LNCaP clone FGC (cell line): ENCODE measurements at places on chromosomes 12 and 14.

- DNase-seq = no peak
Observed at GRCh38 chr14:54169254-54169924, 212.8 kb upstream of the BMP4 start.

GRCh38 chr12:11162502-11162901 lies 8.5 kb upstream of the SMIM10L1 start:
- DNase-seq = no peak

GRCh38 chr12:56520048-56520447 lies 1.6 kb upstream of the RBMS2 start:
- DNase-seq = no peak

- DNase-seq = no peak
Observed at GRCh38 chr12:12482959-12483358, 79.7 kb downstream of the DUSP16 start.

DNA sequence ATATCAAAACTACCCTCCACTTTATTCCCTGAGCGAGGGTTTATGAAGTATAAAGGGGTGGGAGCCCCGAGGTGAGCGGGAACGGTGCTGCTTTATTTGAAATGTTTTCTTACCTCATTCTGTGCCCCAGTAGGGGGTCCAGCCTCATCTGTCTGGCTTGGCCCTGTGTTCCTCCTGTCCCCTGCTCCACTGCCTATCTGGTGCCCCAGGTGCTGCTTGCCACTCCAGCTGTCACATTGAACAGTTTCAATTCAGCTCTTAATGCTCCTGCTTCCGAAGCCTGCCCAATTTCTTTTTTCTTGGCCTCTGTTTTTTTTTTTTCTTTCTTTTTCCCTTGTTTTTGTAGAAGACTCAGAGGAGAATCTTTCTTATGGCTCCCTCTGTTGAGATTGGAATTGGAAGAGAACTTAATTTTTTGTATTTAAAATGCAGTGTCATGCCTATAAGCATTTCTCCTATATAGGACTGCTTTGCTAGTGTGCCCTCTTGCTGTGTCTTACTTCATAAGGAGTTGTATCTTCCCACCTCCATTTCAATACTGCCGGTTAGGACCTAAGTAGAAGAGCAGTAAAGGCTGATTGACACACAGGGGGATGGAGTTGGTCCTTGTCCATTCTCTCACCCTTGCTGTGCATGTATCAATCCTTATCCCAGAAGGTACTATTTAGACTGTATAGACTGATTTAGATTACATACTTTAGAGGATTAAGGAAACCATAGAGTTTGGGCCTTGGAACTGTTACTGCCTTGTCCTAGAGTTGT lies 2.3 kb downstream of the ATXN7L3B start:
- DNase-seq = no peak

DNA sequence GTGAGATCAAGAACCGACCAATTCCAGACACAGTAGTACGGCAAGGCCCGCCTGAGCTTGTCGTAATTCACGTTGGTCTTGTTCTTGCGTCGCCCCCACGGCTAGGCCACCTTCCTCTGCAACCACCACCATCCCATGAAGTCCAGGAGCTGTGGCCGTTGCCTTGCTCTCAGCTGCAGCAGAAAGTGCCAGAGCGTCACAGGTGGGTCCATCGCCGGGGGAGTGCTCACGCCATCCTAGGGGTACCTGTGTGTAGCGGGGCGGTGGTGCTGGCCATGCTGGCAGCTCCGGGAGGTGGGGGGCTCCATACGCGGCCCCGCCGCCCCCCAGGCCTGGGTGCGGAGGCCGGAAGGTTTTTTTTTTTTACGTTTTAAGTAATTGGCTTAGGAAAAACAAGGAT lies 23.1 kb downstream of the TMEM121 start:
- no peak for DNase-seq

DNA sequence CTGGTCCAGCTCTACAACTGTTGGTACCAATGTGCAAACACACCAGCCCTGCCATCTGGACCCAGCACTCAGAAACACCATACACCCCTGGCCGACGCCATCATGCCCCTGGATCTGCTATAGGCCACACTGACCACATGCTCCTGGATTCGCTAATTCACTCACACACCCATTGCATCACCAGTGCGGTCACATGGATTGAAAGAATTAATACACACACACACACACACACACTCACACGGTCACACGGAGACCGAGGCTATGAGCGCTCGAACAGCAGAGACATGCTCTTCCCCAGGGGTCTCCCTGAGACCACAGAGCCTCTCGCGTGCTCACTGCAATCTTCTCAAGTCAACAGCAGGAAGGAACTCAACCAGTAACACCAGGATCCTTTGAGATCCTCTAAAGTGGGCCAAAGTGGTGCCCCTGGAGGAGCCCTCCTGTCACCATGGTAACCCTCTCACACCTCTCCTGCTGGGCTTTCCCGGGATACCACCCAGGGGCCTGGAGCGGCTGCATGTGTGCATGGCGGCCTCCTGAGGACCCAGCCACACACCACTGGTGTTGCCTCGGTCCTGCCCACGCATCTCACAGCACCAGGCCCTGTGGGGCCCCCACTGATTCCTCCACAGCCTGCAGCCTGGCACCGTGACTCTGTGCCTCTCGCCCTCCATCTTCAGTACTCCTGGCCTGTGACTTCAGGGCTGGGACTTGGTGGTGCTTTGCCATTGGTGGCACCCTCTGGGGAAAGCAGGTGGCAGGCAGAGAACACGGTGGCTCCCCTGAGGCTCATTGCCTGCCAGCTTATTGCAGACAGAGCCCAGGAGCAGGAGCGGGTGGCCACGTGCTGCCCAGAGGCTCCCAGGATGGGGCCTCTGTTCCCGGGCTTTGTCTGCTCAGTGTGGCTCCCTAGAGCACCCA lies 15.1 kb downstream of the LRTM2 start:
- DNase-seq = no peak

DNA sequence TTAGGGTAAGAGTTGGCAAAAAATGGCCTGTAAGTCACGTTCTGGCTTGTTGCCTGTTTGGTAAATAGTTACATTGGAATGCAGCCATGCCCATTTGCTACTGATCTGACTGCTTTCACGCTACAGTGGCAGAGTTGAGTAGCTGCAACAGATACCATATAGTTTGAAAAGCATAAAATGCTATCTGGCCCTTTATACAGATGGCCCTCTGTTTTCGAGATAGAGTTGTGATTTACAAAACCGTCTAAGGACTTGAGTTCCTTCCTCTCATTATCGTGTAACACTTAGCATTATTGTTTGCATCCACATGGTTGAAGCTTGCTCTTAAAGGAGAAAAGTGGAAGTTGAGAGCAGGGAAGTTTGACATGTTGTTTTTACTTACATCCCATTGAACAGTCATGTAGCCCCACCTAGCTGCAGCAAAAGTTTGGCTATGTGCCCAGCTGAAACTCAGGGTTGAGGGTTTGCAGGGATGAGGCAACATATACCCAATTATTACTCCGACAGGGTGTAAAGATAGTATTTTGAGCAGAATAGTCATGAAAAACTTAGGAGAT lies 11.3 kb upstream of the SCFD1 start:
- DNase-seq = peak; percentile 85

- DNase-seq = no peak
Observed at GRCh38 chr12:101743724-101744472, 4.6 kb upstream of the SYCP3 start.

GRCh38 chr14:68628605-68629310 lies 164.1 kb downstream of the ZFP36L1 start:
- DNase-seq = no peak

- DNase-seq = no peak
Observed at GRCh38 chr12:69466867-69467266, 3.3 kb upstream of the FRS2 start.

DNA sequence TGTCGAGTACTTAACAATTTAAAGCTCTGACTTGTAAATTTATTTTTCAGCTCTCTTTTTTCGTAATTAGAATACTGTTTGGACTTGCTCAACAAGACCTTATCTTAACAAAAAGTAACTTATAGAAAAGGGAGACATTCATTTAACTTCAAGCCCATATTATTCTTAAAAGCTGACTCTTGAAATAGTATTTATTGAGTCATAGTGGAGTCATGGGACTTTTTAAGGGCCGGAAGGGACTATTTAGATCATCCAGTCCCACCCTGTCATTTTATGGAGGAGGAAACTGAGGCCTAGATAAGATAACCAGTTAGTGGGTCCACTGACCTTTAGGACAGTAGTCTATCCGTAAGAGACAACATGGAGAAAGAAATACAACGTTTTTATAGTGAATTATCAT lies 1.5 kb downstream of the RAP1B start:
- DNase-seq = no peak

- DNase-seq = no peak
Observed at GRCh38 chr14:61547186-61548069, 147.9 kb upstream of the HIF1A start.
